ENCODE measurements at places on chromosomes 13 and 19. TPM values are rescaled to one million over a fixed set of nuclear protein-coding genes. Genes with fewer than 3 reads are reported as not detected.

DNA sequence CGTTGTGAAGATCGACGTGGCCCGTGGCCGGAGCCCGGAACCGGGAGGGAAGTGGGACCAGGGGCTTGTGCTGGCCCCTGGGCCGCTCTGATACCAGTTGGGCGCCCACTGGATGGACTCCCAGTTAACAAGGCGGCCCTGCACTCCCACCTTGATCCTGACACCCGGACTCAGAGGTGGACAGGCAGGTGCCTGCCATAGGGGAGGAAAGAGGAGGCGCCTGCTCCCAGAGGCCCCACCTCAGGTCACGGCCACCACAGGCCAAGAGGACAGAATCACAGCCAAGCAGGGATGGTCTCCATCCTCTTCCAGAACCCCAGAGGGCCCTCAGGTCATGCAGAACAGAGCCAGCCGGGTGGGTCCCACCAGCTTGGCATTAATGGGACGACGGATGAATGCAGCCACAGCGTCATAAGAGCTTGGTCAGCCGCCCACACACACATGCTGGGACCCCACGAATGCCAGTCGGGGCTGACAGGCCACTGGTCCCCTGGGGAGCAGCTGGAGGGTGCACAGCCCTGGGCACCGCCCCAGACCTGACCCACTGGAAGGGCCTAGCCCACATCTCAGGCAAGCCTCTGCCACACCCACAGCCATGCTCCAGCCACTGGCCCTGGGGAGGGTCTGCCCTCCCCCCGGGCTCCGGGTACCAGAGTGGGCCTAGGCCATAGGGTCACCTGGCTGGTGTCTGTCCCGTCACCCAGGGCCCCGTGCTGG lies 9.6 kb upstream of the KLF16 start:
- DNase-seq: no peak

DNA sequence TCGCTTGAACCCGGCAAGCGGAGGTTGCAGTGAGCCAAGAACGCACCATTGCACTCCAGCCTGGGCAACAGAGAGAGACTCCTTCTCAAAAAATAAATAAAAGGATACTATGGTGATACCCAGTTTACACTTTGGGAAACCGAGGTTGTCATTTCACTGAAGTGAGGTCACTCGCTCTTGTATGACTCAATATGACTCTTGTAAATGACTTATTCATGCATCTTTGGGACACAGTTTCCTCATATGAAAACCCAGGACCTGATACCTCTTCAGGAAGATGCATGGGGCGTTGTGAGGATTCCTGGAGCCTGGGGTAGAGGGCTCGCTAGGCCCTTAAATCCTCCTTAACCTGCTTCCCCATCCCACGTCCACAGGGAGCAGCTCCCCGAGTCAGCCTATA lies 4.5 kb downstream of the PSMD8 start:
- DNase-seq: no peak

- no peak for DNase-seq
Observed at GRCh38 chr19:33492090-33492489, 29.5 kb downstream of the PEPD start.

The NLRP9 gene
- total RNA-seq: not detected

The ZNF382 gene
- total RNA-seq: 9.7 TPM

All from activated T-cell treated with anti-CD3 and anti-CD28 coated beads, Interleukin-2, amount 50 U/mL, for 4 hours (primary cell).